ENCODE measurements at places on chromosomes 2 and 18.

- DNase-seq = peak; percentile 32
Observed at GRCh38 chr2:127158614-127159290, 51.8 kb upstream of the BIN1 start.

- no peak for DNase-seq
Observed at GRCh38 chr2:12858786-12859185, 142.1 kb downstream of the TRIB2 start.

- DNase-seq = no peak
Observed at GRCh38 chr2:222671259-222672067, at the start of gene MOGAT1. Gene MOGAT1 (plus strand): TSS chr2:222671658. CDS start chr2:222671786, 128 bp downstream.

DNA sequence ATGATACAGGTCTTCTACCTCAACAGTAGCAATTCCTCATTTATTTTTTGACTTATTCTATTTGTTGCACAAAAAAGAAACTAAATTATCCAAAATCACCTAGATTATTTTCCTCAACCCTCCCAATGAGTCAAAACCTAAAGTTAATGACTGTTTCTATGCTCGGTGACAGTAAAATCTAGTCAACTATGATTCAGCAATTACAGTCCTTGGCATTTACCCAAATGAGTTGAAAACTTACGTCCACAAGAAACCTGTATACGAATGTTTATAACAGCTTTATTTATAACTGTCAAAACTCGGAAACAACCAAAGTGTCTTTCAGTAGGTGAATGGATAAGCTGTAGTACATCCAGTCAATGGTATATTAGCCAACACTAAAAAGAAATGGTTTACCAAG is 439.3 kb downstream of the CBLN2 start:
- DNase-seq = no peak

DNA sequence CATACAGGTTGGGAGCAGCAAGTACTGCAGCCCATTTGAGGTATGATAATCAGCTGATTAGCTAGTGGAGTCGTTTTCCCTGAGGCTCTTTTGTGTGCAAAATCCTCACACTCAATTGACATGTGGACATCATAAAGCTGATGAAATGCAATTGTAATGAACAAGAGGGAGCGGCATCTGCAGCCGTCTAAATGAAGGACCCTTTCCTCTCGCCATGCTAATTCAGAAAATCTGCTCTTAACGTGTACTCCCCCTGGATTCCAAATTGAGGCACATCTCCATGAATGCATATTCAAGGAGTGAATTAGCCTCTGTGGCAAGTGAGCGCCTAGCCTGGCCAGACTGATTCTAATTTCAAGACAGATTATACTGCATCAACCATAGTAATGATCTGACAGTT is 260.9 kb upstream of the ATP5MC3 start:
- DNase-seq = no peak

DNA sequence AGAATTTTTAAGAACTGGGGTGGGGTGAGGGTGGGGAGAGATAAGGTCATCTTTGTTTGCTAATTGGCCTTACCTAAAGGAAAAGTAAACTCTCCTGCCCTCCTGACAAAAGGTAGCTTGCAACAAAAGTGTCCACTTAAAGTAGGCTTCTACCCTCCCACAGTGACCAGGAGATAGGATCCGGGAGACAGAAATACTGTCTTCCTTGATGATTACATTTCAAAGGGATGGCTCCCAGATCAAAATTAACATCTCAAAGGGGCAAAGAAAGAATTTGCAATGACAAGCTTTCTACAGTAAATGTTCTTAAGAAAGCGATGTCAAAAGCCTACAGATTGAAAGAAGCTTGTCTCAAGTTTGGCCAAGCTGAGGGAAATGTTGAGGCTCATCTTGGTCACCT is 775.3 kb downstream of the CPS1 start:
- DNase-seq = no peak

DNA sequence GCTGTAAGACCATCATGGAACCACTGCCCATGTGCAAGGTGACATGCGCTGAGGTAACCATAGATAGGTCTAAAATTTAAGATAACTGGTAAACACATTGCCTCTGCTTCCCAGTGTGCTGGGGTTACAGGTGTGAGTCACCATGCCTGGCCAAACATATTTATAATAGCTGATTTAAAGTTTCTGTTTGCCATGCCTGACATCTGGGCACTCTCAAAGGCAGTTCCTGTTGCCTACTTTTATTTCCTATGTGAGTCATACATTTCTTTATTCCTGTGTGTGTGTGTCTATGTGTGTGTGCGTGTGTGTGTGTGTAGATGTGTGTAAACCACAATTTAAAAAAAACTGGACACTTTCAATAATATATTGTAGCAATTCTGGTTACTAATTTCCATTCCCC is 415.2 kb upstream of the NETO1 start:
- DNase-seq = no peak

DNA sequence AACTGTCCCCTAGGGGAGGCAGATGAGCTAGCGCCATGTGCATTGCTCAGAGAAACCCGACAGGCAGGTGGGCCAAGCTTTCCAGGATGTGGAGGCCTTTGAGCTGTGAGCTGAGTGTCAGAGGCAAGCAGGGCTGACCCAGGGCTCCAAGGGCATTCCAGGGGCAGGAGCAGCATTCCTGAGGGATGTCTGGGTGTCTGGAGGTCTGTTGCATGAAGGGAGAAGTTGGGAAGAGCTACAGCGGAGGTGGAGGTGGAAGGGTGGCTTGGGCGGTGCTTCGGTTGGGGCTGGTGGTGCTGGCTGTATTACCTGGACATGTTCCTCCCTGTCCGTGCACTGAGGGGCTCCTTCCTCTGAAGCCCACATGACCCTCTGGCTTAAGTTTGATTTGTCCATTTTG is 102.8 kb downstream of the RNF144A start:
- no peak for DNase-seq

- no peak for DNase-seq
Observed at GRCh38 chr2:119175517-119175916, 17.0 kb upstream of the C1QL2 start.

- DNase-seq = no peak
Observed at GRCh38 chr2:237726401-237726830, 72.2 kb upstream of the RBM44 start.

- peak; percentile 72 for DNase-seq
Observed at GRCh38 chr18:35158728-35159450, 81.9 kb upstream of the ZNF397 start.

DNA sequence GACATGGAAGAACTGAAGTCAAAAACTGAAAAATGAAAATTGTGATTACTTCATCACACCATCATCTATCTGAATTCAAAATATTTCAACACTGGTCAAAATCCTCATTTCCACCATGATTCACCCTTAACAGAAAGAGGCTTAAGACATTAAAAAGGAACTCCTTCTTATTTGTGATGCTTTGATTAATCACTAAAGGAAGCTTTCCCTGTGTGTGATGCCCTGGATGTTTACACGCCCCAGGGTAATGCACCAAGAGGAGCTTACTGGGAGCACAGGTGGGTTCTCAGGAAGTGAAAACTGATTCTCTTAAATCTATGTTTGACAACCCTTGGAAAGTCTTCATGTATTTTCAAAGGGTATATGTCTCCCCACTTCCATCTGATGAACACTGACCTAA is 11.5 kb downstream of the GRB14 start:
- no peak for DNase-seq

GRCh38 chr2:20635675-20636584 is 15.0 kb downstream of the HS1BP3 start:
- peak; percentile 55 for DNase-seq

GRCh38 chr2:105643405-105644173 is 101.1 kb upstream of the NCK2 start:
- DNase-seq = no peak

GRCh38 chr2:67579216-67579615 is 182.1 kb downstream of the ETAA1 start:
- no peak for DNase-seq

GRCh38 chr2:237556773-237557632 is 9.4 kb upstream of the PRLH start:
- no peak for DNase-seq

- no peak for DNase-seq
Observed at GRCh38 chr18:34933909-34934661, 107.1 kb upstream of the MAPRE2 start.

DNA sequence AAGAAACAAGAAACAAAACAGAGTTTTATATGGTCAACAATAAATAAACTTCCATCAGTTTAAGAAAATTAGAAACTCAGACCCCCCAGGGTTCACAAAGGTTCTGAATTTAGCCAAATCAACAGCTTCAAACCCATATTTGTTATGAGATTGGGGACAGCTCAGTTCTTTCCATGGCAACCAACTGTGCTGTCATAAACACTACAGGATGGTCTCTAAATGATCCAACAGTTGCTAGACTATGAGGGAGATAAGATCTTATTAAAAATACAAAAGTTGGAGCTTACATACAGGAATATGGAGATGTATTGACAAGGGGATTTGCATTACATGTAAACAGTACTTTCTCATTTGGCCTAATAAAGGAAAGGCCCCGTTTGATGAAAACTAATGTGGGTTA is 154.6 kb upstream of the CTAGE1 start:
- DNase-seq = no peak

DNA sequence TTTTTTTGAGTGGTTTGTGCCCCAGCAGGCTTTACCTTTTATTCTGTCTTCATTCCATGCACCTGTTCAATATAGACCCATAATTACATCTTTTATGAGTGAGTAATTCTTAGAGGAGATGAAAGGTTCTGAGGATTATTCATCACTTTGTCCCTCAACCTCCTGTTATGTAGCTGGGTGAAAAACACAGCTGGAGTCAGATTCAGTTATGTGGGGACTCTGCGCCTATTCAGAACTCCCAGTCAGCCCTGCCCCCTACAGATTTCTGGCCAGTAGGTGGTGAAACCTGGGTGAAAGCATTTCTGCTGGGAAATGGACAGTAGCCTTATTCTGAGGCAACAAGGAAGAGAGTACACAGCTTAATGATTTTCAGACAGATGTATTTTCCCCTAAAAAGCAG is 107.8 kb downstream of the MGAT5 start:
- DNase-seq = no peak

DNA sequence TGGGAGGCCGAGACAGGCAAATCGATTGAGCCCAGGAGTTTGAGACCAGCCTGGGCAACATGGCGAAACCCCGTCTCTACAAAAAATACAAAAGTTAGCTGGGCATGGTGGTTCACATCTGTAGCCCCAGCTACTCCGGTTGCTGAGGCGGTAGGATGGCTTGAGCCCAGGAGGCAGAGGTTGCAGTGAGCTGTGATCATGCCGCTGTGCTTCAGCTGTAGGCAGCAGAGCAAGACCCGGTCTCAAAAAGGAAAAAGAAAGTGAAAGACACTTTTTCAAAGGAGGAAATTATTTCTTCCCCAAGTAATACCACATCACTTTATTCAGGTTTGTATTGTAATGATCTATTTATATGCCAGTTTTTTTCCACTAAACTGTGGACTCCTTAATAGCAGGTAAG is 35.7 kb upstream of the TAF4B start:
- no peak for DNase-seq

- DNase-seq = no peak
Observed at GRCh38 chr2:70745276-70745825, 22.6 kb downstream of the ADD2 start.

GRCh38 chr2:44267796-44268648 is 7.3 kb upstream of the SLC3A1 start:
- DNase-seq = no peak

- DNase-seq = no peak
Observed at GRCh38 chr18:2424420-2424819, 146.9 kb downstream of the METTL4 start.

DNA sequence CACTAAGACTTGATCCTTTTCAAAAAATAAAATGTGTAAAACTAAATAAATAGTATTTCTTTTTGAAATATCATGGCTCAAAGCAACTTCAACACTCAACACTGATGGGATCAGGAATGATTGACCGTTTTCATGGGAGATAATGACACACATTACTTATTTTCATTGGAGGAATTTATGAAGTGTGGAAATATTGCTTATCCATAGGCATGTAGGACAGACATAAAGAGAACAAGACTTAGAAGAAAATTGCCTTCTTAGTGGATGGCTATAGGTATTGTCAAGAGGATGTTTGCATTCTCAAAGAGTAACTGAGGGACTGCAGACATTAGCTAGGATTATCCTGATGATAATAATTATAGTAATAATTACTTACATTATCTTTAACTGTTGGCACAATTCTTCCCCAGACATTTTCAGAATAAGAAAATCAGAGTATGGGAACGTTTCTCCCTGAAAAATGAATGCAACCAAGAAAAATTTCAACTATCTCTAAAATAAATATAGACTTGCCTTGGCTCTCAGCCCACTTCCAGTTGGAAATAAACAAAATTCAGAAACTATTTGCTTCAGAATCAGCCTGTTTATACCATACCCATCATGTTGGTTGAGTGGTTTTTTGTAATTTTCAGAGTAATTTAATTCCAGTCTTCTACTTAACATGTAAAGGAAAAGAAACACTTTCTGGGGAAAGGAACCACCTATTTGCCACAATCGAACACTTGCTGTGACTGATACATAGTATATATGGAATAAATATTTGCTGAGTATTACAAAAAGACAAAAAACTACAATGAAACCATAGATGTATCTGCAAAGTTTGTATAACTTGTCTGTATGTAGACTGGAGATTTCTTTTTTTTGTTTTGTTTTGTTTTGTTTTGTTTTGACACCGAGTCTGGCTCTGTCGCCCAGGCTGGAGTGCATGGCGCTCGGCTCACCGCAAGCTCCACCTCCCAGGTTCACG is 165.7 kb downstream of the TMX3 start:
- no peak for DNase-seq

- DNase-seq = no peak
Observed at GRCh38 chr2:60351802-60352201, 201.7 kb downstream of the BCL11A start.

DNA sequence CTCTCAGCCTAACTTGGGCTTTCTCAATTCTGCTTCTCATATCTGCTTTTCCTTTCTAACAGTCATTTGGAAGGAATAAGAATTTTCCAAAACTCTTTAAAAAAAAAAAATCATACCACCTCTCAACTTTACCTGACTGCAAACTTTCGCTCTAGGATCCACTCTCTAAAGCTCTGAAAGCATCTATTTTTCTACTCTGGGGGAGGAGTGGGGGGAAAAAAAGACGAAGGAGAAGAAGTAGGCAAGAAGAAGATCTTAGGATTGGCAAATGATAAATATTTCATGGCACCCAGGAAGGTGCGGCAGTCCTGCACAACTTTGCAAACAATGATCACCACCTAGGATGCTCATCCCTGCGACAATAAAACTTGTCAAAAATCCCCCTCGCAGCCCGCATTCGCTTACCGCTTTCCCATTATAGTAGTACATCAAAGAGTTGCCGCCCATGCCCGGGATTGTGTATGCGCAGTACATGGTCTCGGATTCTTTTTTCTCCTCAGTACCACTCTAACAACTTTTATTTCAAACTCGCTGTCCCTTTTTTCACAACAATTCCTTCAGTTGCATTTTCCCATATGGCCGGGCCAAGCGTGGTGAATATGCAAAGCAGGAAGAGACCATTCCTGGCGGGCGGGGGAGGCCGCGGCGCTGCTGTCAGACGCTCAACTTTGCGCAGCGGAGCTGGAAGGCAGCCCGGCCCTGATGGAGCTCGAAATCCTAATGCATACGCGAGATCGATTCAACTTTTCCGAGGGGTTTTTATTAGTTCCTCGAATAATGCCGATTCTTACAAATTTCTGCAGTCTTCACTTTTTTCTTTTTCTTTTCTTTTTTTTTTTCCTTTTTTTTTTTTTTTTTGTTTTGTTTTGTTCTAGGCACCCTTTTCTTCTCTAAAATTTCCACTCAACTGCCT is 266.5 kb downstream of the TCF4 start:
- DNase-seq = no peak

GRCh38 chr2:33891616-33892015 is 292.5 kb upstream of the FAM98A start:
- no peak for DNase-seq

GRCh38 chr2:185374878-185375277 is 363.7 kb upstream of the FSIP2 start:
- no peak for DNase-seq
